NCI-H146 (cell line): ENCODE measurements at places on chromosomes 3 and 15.

GRCh38 chr3:135038186-135038585 lies 243.1 kb downstream of the EPHB1 start:
- no peak for DNase-seq

GRCh38 chr3:11470031-11470853 lies 173.5 kb downstream of the VGLL4 start:
- DNase-seq, result no peak

DNA sequence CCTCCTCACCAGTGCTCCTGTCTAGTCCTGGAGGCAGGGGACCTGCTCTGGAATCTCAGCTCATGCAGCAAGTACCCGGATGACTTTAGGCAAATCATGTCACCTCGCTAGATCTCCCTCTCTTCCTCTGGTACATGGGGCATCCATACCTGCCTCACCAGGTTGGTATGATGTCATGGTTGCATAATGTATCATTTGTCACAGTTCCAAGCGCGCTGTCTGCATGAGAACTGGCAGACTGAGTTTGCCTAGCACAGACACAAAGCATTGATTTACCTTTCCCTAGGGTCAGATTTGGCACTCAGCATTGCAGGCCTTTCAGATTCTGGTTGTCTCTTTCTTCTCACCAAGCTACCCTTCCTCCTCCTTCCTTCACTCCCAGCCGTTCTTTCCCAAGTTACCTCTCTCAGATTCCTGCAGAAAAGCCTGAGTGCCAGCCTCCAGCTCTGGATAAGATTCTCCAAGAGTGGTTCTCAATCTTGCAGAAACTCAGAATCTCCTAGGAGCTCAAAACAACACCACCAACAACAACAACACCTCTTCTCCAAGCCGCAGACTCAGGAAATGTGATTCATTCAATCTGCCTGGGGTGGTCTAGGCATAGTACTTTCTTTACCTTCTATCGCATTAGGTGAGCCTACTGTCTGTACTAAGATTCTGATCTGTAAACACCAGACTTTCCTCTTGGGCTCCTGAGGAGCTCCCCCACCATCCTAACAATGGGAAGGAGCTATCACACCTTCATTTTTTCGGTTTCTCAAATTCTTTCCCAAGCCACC lies 29.5 kb downstream of the FAM43A start:
- DNase-seq, result no peak

- DNase-seq, result no peak
These were observed 62.7 kb downstream of the USP13 start for GRCh38 chr3:179715582-179715981.

- no peak for DNase-seq
These were observed 47.1 kb downstream of the FLNB start for GRCh38 chr3:58055314-58055713.

DNA sequence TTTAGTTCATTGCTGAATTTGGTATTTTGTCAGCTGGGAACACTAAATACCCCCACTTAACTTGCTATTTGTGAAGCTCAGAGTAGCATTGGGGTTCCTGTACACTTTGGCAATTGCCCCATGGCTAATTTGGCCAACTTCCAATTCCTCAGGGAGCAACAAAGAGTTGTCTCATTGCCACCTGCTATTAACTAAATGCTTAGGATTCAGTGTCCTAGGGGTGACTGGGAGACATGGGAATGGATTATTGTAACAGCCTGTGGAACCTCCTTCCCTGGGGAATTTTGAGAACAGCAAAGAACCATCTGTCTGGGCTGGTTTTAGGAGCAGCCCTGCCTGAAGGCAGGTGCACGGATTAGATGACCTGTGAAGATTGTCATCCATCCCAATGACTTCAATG lies 437.4 kb upstream of the TPRG1 start:
- DNase-seq, result peak; percentile 13

GRCh38 chr15:85642065-85642692 lies 152.5 kb downstream of the KLHL25 start:
- no peak for DNase-seq

DNA sequence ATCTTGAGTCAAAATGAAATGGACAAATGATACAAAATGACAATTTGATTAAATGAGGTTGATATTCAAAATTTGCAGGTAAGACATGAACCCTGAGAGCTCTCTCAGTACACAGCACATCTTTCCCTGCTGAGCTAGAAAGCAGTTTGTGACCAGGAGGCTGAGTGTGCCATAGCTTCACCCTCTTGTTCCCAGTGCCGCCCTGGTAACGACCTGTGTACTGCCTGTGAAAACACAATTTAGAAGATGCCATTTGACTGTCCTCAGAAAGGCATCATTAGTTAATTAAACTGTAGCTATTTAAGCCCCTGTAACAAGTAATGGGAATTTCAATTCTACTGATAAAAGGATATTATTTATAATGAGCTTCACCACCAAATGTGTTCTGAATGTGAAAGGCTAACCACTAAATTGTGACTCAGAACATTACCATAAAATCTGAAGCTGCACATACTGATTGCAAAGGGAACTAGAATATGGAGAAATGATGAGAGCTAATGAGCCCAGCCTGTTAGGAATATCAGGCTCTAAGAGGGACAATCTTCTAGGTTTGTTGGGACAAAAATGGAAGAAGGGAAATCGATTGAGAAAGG lies 212.9 kb upstream of the ARPP21 start:
- DNase-seq, result no peak

DNA sequence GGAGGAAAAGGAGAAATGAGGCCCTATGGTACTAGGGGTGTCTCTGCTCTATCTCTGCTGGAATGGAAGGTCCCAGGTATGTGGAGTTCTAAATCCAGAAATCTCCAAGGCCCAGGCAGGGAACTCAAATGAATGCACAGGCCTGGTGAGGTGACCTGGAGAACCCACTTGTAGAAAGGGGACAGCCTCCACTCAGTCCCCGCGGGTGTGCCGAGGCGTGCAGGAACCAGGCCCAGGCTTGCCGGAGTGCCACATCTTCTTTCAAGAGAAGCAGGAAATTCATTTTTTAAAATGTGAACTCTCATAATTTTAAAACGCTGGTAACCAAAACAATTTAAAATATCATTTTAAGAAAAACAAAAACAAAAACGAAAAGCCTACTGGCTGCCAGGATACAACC lies 32.2 kb upstream of the ADCY5 start:
- no peak for DNase-seq

DNA sequence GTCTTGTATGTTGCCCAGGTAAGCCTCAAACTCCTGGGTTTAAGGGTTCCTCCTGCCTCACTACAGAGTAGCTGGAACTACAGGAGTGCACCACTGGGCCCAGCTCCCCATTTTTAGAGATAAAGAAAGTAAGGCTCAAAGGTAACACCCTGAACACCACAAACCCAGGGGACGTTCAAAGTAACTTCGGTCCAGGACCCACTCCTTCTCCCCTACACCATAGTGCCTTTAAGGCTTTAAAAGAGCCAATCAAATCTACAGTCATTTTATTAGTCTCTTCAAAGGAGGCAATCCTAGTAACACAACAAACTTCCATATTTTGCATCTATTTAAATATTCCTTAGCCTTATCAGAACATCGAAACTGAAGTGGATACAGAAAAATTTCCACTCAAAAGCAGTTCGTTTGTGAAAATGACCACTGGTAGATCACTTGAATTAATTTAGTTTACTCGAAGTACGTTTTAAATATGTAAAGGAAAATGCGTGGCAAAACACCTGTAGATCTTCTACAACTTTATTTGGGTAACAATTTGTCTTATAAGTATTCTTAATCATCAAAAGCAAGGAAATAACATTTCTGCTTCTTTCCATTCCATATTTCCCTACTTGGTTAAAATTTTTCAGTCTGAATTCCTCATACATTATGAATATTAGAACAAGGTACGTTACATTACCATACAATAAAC lies 1.8 kb downstream of the STAG1 start:
- no peak for DNase-seq

DNA sequence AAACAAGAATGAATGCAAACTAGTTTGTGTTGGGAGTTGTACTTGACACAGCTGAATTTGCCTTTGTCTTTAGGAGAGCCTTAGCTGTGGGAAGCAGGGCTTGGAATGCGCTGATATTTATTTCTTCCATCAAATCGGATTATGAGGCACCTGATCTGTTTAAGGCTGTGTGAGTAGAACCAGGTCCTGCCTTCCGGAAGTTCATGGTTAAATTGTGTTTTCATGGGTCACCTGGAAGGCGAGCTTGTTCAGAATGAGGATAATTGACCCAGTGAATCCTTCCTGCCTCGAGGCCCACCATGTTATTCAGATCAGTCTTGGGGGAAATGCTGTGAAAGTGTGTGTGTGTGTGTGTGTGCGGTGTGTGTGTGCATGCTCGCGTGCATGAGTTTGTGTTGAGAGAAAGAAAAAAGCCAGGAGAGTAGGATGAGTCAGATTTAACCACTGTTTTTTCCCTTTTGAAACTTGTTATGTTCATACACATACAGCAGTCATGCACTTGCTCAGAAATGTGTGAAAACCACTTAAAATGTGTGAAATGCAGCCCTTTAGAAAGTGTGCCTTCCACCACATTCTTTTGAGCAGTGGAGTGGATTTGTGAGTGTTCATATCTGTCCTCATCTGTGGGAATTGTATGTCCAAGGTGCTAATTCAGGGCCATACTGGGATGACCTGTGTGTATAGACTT lies 36.7 kb downstream of the SMAD3 start:
- DNase-seq, result no peak

DNA sequence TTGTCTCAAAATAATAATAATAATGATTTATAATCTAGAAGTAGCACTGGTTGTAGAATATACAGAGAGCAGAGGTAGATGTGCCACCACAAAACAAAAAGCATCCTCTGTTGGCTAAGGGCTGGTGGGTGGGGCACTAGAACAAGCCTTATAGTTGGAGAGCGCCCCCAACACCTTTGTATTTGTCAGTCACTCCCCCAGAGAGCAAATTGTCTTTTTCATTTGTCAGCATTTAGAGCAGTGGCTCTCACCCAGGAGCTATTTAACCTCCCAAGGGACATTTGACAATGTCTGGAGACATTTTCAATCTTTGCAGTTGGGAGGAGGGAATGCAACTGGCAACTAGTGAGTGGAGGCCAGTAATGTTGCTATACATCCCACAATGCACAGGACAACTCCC lies 6.3 kb downstream of the KAT2B start:
- no peak for DNase-seq

DNA sequence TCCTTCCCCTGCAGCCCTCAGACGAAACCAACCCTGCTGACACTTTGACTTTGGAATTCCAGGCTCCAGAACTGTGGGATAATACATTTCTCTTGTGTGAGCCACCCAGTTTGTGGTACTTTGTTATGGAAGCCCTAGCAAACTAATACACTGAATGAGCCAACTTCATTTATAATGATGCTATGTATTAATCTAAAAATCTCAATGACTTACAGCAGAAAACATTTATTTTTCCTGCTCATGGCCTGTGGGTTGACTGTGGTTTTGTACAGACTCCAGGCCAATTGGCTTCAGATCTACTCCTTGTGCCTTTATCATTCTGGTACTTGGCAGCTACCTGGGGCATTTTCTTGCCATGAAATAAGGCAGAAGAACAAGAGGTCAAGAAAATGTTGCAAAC lies 152.4 kb downstream of the EBLN2 start:
- no peak for DNase-seq

- no peak for DNase-seq
These were observed 21.2 kb downstream of the CADM2 start for GRCh38 chr3:84980011-84980410.

GRCh38 chr3:72660270-72661114 lies 187.8 kb downstream of the SHQ1 start:
- DNase-seq, result no peak

GRCh38 chr15:63251701-63252100 lies 25.7 kb upstream of the APH1B start:
- no peak for DNase-seq

- no peak for DNase-seq
These were observed 583.0 kb upstream of the GOLIM4 start for GRCh38 chr3:168678730-168679129.

- DNase-seq, result no peak
These were observed 86.3 kb downstream of the PDZRN3 start for GRCh38 chr3:73538486-73538885.

- no peak for DNase-seq
These were observed 85.9 kb downstream of the BOC start for GRCh38 chr3:113297287-113297686.

- no peak for DNase-seq
These were observed 62.4 kb downstream of the GTPBP8 start for GRCh38 chr3:113053169-113053568.

DNA sequence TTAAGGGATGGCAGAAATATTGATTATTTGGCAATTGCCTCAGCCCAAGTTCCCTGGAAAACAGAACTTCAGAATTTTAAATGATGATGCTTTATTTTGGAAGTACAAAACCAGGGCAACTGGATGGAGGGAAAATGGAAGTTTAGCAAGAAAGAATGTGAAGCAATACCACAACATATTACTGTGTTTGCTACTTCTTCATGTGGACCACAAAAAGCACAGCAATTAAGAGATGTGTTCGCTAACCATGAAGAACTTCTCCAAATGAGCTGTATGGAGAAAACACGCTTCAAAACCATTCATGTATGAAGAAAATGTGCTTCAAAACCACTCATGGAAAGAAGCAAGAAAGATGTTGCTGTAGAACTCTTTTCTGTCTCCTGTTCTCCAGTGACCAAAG lies 64.7 kb upstream of the ARL6 start:
- no peak for DNase-seq

GRCh38 chr3:187758318-187758955 lies 13.2 kb upstream of the BCL6 start:
- no peak for DNase-seq

DNA sequence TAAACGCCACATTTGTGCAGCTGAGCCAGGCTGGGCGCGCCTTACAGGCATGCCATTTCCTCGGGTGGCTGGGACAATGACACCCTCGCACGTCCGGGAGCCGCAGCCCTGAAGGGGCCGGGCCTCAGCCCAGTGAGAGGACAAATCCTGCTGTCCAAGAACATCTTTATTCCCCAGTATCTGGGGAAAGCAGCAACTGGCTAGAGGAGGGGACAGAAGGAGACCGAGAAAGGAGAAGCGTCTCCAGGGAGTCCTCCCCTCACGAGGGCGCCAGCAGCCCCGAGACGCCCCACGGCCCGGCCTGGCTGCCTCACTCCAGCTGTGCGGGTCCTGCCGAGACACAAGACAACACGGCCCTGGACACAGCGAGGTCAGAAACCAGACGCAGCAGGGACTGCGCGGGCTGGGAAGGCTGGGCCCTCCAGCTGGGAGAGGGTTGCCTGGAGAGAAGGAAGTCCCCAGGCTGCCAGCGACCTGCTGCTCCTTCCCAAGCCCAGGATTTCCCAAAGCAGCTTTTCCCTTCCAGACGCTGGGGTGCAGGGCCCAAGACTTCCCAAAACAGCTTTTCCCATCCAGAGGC lies 130.2 kb downstream of the CHSY1 start:
- peak; percentile 43 for DNase-seq

- no peak for DNase-seq
These were observed 7.2 kb upstream of the MFGE8 start for GRCh38 chr15:88920186-88920891.

DNA sequence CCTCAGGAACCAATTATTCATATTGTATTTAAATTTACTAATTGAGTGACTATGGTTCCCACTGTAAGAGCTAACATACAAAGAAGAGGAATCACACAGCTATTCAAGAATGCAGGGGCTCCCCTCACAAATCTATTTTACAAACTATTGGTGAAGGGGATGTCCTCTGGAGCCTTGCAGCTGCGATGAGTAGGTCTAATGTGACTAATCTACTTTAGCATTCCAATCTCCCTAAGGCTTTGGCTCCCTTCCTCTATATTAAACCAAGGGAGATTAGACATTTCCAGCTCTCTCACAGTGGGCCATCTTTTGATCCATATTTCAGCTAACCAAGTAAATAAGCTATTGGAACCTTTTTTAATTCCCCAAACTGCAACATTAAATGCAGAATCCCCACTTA lies 514.2 kb upstream of the BCHE start:
- no peak for DNase-seq

- DNase-seq, result no peak
These were observed 6.2 kb downstream of the TSPAN3 start for GRCh38 chr15:77064539-77065308.
